ENCODE measurements at places on chromosomes 3 and 15.
A peak's percentile ranks its signal among the peaks of the same experiment; 100 is the strongest.

GRCh38 chr3:77254967-77255831, 215.3 kb downstream of the ROBO2 start:
- no peak for DNase-seq

- no peak for DNase-seq
These were observed 52.6 kb upstream of the ADGRG7 start for GRCh38 chr3:100556673-100557310.

DNA sequence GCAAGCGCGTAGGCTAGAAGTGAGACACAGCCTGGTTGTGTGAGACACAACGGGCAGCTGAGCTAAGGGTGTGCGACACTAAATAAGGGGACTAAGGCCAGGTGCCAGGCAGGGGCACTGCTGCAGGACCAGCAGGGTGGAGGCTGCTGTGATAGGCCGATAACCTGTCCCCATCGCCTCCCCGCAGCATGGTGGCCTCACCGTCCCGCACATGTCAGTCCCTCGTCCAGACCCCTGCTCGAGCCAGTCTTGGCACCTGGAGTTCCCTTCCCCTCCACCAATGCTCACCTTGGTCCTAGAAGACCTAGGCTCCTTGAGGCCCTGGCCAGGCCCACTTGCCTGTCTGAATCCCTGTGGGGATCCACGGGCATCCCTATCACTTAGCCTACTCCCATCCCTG, 96.1 kb downstream of the HMG20A start:
- DNase-seq = peak; percentile 55

DNA sequence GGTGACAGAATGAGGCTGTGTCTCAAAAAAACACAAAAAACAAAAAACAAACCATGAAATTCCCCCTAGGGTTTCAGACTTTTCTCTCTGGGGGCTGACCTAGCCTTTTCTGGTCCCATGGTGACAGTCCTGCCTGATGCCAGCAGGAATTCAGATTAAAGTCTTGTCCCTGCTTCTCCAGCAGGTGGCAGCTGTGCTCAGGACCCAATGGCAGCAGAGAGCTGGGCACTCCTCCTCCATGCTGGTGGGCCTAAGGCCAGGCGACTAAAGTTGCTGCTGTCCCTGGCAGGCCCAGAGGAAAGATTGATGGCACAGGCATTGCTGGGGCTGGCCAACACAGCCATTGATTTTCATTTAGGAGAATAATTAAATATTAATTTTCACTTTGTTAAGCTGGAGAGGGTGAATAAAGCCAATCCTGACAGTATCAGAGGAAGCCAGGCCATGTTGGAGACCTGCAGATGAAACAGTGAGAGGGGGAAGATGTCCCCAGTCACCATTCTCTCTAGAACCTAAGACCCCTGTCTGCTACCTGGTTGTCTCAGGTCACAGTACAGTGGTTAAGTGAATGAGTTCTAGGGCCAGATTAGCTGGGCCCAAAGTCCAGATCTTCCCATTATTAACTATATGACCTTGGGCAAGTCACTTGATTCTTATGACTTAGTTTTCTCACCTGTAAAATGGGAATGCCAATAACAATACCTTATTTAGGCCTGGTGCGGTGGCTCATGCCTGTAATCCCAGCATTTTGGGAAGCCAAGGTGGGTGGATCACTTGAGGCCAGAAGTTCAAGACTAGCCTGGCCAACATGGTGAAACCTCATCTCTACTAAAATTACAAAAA, 7.1 kb downstream of the CELF6 start:
- peak; percentile 77 for DNase-seq

DNA sequence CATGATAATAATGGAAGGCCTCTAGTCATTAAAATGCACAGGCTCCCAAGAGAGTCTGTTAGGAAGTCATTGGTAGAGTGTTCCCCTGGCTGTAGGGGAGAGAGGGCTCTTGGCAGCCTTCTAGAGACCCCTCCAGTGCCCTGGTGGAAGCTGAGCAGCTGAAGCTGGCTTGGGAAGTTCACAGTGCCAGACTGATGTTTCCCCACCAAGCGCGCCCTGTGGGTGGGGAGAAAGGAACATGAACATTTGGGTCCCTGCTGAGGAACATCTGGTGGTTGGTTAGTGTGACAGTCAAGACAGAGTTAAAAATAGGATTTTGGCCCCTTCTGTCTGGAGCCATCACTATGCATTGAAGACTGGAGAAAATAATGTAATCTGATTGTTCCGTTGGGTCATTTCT, 37.1 kb upstream of the RGMA start:
- DNase-seq = no peak

DNA sequence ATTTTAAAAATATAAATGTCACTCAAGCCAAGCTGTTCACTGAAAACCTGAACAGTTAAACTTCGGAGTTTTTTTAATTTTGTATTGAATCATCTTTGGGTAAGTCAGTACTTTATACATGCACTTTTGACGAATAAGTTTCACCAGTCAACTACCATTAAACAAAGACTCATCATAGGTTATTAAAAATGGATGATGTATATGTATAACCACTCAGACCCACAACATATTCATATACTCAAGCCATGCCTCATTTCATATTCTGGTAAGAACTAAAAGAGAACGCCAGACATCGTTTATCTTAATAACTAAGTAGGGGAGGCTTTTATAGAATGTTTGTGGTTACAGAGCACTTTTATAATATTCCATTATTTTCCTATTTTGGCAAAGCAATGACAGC, 18.3 kb downstream of the MSL2 start:
- no peak for DNase-seq

- DNase-seq = no peak
These were observed 31.9 kb downstream of the CCDC33 start for GRCh38 chr15:74268020-74268419.

GRCh38 chr3:175270198-175270837, 411.2 kb downstream of the NAALADL2 start:
- DNase-seq = no peak

- peak; percentile 39 for DNase-seq
These were observed 6.1 kb downstream of the ABTB1 start for GRCh38 chr3:127678611-127679533.

DNA sequence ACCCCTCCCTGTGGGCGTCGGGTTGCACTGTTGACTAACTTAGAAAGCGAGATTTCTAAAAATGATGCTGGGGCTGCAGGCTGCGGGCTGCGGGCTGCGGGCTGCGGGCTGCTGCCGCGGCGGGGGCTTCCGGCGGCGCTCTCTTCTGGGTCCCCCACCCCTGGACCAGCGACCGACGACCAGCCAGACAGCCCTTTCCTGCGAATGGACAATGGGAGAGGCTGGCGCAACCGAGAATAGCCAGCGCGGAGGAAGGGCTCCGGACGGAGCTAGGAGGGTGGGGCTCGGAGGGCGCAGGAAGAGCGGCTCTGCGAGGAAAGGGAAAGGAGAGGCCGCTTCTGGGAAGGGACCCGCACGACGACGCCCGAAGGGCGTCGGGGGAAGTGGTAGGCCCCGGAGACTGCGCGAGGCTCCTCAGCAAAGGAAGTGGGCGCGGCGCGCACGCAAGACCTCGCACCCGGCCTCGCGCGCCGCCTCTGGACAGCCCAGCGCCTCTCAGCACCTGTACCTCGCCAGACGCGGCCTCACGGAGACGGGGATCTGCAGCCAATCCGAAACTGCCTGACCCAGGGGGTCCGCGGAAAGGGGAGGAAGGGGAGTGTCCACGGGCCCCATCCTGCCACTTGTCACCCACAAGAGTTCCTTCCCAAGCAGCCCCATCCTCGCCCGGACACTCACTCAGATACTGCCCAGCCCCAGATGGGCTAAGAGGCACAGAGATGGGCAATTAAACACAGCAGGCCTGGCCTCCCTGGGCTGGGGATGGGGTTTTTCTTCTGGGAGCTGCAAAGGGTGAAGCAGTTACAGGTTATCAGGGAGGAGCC, 70.7 kb downstream of the SLC12A8 start:
- DNase-seq = peak; percentile 85

- DNase-seq = no peak
These were observed 27.6 kb downstream of the EEFSEC start for GRCh38 chr3:128180913-128181312.

- DNase-seq = no peak
These were observed 497.5 kb upstream of the CBLB start for GRCh38 chr3:106366352-106366751.

DNA sequence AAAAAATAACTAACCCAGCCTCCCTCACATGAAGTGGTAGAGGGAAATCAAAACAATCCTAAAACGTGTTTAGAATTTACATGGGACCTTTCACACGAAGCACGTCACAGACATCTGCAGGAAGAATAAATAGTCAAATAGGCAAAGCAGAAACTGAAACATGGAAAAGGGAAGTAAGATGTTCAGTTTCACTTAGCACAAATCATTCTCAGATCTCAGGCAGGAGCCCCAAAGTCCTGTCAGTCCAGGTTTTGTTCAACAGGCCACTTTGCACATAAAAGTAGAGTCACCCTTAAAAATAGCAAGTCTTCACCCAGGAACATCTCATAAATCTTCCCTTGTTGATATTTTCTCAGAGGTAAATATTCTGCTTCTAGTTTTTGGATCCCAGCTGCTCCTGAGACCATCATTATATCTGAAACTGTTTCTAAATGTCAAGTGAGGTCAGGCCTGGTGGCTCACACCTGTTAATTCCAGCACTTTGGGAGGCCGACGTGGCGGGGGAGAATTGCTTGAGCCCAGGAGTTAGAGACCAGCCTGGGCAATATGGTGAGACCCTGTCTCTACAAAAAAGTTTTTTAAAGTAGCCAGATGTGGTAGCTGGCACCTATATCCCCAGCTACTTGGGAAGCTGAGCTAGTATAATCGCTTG, 1.9 kb downstream of the RUBCN start:
- DNase-seq = peak; percentile 40

DNA sequence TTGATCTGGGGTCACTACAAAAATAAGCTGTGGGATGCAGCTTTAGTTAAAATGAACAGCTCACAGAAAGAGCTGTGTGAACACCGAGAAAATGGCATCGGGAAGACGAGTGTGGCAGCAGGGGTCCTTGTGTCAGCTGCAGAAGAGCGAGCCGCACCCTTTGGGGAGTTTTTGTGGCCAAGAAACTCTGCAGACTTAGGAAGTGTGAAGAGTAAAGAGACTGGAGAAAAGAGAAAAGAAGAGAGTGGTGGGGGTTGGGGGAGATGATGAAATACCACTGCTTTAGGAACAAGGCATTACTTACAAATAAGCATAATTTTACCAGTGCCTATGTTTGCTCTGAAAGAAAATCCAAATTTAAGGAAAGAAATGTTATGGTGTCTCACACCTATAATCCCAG, 147.8 kb downstream of the LRRC28 start:
- no peak for DNase-seq

DNA sequence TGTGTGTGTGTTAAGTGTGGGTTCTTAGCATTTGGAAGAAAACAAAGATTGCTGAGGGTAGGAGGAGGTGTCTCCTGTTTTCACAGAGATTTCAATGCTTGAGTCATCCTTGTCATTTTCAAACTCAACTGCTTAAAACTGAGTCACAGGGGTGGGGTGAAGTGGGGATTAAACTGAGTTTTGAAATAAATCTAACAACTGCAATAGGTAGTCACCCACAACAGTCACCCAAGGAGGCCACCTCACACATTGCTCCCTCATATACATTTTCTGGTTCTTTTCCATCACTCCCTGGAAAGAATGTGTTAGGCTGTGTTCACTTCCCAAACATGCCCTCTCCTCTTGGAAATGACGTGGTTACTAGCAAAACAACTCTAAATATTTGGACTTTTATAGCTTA, 187.7 kb upstream of the CMC1 start:
- DNase-seq = no peak

- DNase-seq = no peak
These were observed 521.1 kb downstream of the NR2F2 start for GRCh38 chr15:96851613-96852012.

DNA sequence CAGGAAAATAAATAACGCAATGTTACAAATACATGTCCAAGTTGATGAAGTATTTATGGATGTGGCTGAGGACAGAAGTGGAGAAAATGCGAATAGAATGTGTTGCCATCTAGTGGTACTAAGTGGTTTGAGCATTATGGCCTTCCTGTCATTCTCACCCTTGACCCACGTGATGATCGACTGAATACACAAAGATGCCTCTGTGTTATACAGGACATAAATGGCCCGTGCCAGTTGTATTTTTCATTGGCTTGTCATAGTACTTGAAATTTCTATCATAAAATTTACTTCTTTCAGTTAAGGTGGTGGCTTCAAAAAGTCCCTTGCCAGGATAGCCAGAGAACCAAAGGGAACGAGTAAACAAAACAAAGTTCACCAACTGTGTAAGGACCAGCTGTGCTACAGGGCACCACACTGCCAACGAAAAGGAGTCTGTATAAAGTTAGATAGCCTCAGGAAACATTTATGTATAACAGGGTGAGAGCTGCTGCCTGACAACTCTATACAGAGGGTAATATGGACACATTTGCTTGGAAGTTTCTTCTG, 103.7 kb downstream of the MYH15 start:
- no peak for DNase-seq

- DNase-seq = no peak
These were observed 43.3 kb upstream of the CMC1 start for GRCh38 chr3:28198161-28198560.

DNA sequence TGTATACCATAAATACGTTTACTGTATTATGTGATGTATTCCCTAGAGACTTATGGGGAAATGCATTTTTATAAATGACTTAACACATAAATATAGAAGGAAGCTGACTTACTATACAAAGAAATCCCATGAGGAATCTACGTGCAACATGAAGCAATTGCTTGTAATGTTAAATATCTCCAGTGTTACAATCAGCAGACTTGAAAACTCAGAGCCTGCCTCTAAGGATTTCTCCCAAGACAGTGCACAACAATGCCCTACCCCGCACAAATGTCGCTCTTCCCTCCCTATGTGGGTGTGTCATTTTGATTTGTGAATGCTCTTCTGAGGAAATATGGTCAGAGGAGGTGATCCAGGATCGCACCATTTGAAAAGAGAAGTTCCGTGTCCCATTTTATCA, 629.0 kb downstream of the NR2F2 start:
- no peak for DNase-seq

DNA sequence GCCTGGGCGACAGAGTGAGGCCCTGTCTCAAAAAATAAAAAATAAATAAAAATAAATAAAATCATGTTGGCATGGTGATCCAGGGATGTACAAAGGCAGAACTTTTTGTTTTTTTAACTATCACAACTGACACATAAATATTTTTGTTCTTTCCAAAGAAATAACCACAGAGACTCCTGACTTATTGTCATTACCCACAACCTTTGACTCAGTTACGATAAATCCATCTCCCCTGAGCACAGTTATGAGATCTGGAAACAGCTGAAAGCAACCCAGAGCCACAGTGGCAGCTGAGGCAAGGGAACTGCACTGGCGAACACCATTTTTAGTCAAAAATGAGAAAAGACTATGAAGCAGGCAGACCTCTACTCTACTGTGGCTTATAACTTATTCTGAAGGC, 24.0 kb downstream of the OSBPL10 start:
- DNase-seq = no peak

GRCh38 chr15:25883463-25884259, 20.5 kb upstream of the ATP10A start:
- DNase-seq = no peak

- no peak for DNase-seq
These were observed 310.1 kb downstream of the UACA start for GRCh38 chr15:70453238-70453637.

- DNase-seq = no peak
These were observed 26.0 kb downstream of the FBXW12 start for GRCh38 chr3:48397767-48398681.

GRCh38 chr3:54985856-54986255, 58.0 kb upstream of the LRTM1 start:
- DNase-seq = no peak
